ENCODE measurements at places on chromosomes 3 and 15.

GRCh38 chr3:53346514-53346913 lies 829 bp downstream of the DCP1A start:
- peak overlapping the region; percentile 99 for H3K27ac ChIP-seq
- peaks cover 11% of the 10 kb centered on the region for H3K4me1 ChIP-seq
- peak overlapping the region; percentile 99 for H3K4me3 ChIP-seq
- no peak for DNase-seq
- H3K36me3 ChIP-seq: peaks cover 8% of the 10 kb centered on the region

DNA sequence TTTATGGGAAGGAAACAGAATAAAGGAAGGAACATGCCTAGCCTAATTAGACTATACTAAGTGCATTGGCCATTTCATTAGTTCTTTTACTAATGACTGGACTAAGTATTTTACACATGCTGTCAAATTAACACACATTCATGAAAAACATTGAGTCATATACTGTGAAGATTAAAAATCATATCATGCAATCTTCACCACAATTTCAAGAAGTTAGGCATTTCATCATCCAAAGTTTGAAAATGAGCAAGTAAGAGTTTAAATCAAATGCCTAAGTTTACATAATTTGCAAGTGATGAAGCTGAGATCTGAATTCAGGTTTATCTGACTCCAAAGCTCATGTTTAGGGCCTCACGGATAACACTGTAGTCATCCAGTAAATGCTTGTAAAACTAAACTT lies 601.0 kb downstream of the PDCD6IP start:
- no peaks in the 10 kb centered on the region for H3K27me3 ChIP-seq
- no peak for DNase-seq
- no peak overlapping the region for H3K4me3 ChIP-seq
- no peak overlapping the region for H3K27ac ChIP-seq

DNA sequence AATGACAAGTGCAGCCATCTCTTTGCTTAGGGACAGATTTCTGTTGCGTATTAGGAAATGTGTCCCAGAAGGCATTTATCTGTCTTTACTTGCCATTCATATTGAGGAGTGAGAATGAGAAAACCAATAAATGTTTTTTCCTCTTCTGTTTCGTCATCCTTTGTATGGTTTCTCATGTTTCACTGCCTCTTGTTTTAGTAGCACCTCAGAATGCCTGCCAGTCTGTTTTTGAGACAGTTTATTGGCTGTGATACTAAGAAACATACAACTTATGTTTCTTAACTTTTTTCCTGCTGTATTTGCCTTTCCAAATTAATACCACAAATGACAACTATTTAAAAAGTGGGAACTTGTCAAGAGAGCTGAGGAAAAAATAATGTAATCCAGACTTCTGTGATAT lies 390.2 kb upstream of the GOLIM4 start:
- no peak overlapping the region for H3K27ac ChIP-seq
- no peak for DNase-seq
- H3K4me3 ChIP-seq: no peak overlapping the region
- no peaks in the 10 kb centered on the region for H3K4me1 ChIP-seq
- no peaks in the 10 kb centered on the region for H3K36me3 ChIP-seq

GRCh38 chr15:70152070-70152480 lies 54.4 kb upstream of the TLE3 start:
- H3K27ac ChIP-seq: no peak overlapping the region
- H3K27me3 ChIP-seq: peaks cover 5% of the 10 kb centered on the region
- no peaks in the 10 kb centered on the region for H3K4me1 ChIP-seq
- no peak for DNase-seq
- no peaks in the 10 kb centered on the region for H3K36me3 ChIP-seq

DNA sequence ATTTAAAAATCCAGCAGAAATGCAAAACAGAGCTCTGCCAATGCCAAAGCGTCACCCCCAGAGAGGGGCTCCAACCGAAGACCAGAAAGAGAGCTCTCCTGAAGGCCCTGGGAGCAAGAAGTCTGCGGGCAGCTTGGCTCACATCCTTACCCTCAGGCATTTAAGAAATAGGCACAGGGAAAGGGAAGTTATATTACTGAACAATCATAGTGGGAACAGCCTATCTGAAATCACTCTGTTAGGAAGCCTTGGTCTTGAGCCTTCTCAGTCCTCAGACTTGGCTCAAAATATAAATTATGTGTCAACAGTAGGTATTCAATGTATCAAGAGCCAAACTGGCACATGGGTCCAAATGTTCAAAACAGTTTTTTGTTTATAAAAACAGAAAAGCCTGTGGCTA lies 10.3 kb upstream of the PPARG start:
- no peaks in the 10 kb centered on the region for H3K36me3 ChIP-seq
- no peaks in the 10 kb centered on the region for H3K4me1 ChIP-seq
- H3K27ac ChIP-seq: no peak overlapping the region
- DNase-seq: no peak

DNA sequence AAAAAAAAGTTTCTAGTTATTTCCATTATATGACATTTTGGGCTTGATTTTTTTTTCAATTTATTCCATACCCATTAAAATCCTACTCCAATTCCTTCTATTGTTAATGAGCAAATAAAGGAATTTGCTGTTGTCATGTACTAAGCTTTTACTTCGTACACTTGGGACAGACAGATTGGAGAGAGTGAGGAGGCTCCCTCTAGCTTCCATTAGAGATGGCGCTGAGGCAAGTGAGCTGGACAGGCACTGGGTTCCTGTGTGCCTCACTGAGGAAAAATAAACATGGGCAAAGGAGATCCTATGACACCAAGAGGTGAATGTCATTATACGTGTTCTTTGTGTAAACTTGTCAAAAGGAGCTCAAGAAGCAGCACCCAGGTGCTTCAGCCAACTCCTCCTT lies 441.1 kb upstream of the MDFIC2 start:
- no peak overlapping the region for H3K27ac ChIP-seq
- H3K4me3 ChIP-seq: no peak overlapping the region
- no peaks in the 10 kb centered on the region for H3K27me3 ChIP-seq

DNA sequence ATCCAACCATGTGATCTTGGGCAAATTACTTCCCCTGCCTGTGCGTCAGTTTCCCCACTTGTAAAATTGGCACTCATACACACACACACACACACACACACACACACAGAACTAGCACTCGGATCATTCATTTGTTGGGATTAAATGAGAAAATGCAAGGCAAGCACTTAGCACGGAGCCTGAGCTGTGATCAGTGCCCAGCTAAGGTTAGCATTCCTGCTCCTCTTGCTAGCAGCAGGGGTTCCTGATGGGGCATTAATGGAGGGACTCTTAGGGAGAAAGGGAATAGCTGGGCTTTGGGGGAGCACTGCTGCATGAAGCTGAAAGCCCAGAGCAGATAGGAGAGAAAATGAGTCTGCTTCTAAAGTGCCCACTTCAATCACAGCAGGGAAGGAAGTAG lies 187.7 kb upstream of the C2CD4B start:
- peaks cover 10% of the 10 kb centered on the region for H3K27me3 ChIP-seq
- no peaks in the 10 kb centered on the region for H3K4me1 ChIP-seq
- no peak for DNase-seq

DNA sequence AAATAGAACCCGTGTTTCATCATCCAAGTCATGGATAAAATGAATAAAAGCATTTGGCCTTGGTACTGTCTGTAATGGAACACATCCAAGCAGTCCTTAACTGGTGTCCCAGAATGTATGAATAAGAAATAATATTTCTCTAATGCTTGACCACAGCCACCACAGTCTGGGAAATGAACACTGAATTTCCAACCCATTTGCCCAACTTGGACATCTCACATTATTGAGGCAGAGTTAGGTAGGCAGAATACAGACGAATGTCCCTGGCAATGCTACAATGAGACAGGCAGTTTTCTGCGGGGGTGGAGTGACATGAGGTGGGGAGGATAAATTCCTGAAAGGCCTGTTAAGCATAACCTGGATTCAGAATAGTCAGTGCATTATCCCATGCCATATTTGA lies 245.7 kb downstream of the ZIC1 start:
- H3K27ac ChIP-seq: no peak overlapping the region
- no peaks in the 10 kb centered on the region for H3K36me3 ChIP-seq
- no peak for DNase-seq
- H3K27me3 ChIP-seq: no peaks in the 10 kb centered on the region

DNA sequence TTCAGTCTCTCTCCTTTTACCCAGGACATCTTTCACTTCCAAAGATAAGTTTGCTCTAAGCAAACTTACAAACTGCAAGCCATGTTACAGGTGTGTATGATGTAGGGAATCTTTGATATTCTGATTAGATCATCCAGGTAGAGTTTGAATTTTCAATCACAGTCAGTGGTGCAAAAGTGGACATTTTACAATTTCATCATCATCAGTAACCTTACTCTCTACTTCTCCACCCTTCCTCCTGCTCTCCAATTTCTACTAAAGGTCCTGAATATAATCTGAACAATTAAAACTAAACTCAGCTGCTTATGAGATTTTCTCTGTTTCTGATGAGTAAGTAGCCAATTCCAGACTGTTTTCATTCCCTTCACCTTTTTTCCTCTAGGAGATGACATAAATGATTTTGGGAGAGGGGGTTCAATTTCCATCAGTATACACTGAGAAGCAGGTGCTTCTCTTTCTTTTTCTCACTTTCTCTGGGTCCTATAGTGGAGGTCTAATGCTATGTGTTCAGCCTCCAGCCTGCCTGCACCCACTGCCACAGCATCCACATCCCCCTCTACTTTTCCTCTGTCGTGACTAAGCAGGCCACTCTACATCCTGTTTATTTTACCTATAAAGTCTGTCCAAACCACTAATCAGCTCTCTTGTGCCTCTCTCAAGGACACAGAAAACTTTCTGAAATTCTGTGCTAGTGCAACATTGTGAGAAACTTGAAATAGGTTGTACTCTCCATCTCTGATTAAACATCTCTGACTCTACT lies 27.6 kb downstream of the SUCNR1 start:
- H3K4me1 ChIP-seq: peaks cover 6% of the 10 kb centered on the region
- no peak overlapping the region for H3K4me3 ChIP-seq
- H3K27ac ChIP-seq: no peak overlapping the region
- no peaks in the 10 kb centered on the region for H3K36me3 ChIP-seq
- DNase-seq: no peak

DNA sequence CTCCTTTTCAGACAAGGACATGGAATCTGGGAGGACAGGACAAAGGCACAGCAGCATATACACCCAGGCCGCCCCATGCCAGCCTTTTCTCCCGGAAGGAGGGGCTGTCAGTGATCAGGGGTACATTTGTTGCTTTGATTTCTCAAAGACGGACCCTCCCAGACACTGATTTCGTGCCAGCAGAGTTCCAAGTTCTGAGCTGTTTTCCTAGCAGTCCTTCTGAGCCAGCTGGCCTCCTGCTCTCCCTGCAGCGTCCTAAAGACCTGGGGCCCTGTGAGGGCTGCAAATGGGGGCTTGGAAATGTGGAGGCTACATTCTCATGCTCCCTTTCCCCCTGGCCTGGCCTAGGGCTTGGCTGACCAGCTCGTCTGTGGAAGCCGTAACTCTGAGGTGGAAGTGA lies 22.3 kb downstream of the CTSH start:
- H3K27ac ChIP-seq: peak overlapping the region; percentile 78
- peaks cover 11% of the 10 kb centered on the region for H3K4me1 ChIP-seq
- no peaks in the 10 kb centered on the region for H3K27me3 ChIP-seq

DNA sequence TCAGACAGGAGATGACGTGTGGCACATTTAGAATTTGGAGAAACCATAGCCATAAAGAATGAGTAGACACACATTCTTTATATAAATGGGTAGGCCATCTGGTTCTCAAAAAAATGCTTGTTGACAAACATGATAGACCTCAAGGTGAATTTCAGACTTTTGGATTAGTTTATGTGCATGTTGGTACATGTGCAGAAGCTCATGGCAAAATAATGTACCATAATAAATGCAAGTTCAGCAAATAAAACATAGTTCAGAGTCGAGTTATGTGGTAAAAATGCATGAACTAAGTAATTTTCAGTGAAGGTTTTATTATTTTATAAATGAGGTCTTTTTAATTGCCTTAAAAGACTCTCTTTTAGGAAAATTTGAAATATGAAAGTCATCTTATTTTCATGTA lies 24.6 kb downstream of the EEFSEC start:
- peaks cover 5% of the 10 kb centered on the region for H3K36me3 ChIP-seq
- H3K27ac ChIP-seq: no peak overlapping the region
- DNase-seq: no peak

DNA sequence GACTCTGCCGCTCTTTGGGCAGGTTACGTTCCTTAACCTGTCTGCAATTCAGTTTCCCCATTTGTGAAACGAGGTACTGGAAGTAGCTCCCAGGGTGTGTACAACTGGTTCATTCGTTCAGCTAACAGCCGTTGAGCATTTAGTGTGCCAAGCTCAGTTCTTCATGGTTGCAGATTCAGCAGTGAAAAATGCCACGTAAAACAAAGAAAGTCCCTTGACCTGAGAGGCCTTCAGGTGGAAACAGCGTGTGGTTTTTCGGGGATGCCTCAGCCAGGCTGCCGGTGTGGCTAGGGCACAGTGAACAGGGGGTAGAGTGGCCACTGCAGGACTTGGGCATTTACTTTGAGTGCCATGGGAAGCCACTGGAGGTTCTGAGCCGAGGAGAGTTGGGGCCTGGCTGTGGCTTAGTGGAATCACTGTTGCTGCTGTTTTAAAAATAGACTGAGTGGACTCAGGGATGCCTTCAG lies 4.7 kb downstream of the SYNM start:
- no peaks in the 10 kb centered on the region for H3K36me3 ChIP-seq
- H3K27me3 ChIP-seq: peaks cover 10% of the 10 kb centered on the region
- no peak for DNase-seq
- H3K27ac ChIP-seq: no peak overlapping the region

- DNase-seq: no peak
- no peaks in the 10 kb centered on the region for H3K4me1 ChIP-seq
- H3K27me3 ChIP-seq: peaks cover 13% of the 10 kb centered on the region
- no peak overlapping the region for H3K4me3 ChIP-seq
- H3K27ac ChIP-seq: no peak overlapping the region
- no peaks in the 10 kb centered on the region for H3K36me3 ChIP-seq
These were observed 533.7 kb upstream of the ATP11B start for GRCh38 chr3:182259579-182259978.

DNA sequence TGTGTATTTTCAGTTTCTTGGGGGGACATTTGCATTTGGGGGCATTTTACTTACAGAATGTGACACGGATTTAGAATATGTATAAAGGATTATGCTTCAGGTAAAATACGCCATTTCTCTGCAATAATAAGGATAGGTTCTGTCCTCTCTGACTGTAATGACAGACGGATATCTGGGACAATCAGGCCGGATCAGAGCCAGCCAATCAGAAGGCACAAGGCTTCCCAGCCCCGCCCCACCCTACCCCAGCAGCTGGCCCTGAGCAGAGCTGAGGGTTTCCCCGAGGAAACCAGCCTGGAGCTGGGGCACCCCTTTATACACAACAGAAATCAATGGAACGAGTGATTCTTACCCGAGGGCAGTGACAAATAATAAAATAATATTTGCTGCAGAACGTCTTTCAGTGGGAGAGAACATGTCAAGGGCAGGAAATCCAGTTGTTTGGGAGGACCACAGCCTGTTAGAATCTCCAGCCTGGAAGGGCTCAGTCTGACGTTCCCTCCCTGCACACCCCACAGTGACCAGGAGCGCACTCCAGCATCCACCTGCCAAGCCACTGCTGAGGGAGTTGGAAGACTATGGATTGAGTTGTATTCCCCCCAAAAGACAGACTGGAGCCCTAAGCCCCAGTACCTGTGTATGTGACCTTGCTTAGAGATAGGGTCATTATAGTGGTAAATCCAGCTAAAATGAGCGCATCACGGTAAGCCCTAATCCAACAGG lies 30.3 kb upstream of the SEC13 start:
- H3K27me3 ChIP-seq: no peaks in the 10 kb centered on the region
- H3K4me1 ChIP-seq: peaks cover 38% of the 10 kb centered on the region

GRCh38 chr3:17137321-17137826 lies 252.6 kb downstream of the PLCL2 start:
- no peak for DNase-seq
- peaks cover 3% of the 10 kb centered on the region for H3K27me3 ChIP-seq
- H3K4me1 ChIP-seq: peaks cover 3% of the 10 kb centered on the region
- no peaks in the 10 kb centered on the region for H3K36me3 ChIP-seq
- H3K27ac ChIP-seq: no peak overlapping the region
- H3K4me3 ChIP-seq: no peak overlapping the region

Data from memory B cell (primary cell).